CD4-positive, alpha-beta T cell treated with Interferon alpha-2 for 1 hour (primary cell): ENCODE measurements at places on chromosomes 16 and 17.

DNA sequence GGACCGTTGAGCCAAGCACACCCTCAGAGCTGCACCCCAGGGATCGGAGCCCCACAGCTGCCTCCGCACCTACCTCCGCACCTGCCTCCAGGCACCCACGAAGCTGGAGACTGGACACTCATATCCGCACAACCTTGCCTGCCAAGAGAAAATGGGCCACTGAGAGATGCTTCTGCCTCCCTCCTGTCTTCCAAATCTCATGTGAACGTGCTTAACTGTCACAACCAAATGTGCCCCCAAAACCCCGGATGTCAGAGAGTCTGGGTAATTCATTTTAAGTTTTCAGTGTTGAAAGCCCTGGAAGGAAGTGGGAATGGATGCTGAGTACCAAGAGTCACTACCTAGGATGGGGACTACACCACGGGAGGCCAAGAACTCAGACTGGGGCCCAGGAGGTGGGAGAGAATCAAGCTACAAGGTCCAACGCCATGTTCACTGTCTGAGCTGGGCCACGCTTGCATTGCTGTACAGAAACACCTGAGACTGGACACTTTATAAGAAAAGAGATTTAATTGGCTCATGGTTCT is 49.5 kb upstream of the MEAK7 start:
- peak; percentile 75 for DNase-seq

GRCh38 chr17:58786586-58787295 is 31.1 kb downstream of the PPM1E start:
- no peak for DNase-seq

DNA sequence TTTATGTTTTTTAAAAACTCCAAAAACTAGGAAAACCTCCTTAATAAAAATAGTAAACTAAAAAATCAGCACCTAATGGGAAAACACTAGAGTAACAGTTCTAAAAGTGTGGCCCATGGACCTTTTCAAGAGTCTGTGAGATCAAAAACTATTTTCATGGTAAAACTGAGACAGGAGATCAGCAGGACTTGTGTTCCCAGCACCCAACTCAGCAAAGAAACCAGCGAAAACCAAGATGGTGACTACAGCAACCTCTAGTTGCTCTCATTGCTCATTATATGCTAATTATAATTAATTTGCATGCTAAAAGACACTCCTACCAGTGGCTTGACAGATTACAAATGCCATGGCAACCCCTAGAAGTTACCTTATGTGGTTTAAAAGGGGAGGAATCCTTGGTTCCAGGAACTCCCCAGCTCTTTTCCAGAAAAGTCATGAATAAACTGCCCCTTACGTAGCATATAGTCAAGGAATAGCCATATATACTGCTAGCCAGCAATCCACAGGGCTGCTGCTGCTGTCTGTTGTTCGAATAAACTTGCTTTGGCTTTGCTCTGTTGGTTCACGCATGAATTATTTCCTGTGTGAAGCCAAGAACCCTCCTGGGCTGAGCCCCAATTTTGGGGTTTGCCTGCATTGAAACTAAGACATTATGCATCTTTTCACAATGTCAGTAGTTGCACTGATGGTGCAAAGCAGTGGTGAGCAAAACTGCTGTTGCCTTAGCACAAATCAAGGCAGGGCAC is 12.4 kb downstream of the CMTR2 start:
- DNase-seq, result no peak

DNA sequence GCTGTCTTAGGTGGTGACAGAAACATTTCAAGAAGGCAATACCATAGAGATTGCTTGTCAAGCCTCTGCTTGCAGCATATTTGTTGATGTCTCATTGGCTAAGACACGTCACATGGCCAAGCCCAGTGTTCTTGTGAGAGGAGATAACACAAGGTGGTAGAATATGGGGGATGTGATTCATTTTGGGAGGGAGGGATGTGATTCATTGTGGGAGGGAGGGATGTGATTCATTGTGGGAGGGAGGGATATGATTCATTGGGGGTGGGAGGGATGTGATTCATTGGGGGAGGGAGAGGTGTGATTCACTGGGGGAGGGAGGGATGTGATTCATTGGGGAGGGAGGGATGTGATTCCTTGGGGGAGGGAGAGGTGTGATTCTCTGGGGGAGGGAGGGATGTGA is 470.5 kb upstream of the SALL1 start:
- DNase-seq, result no peak

GRCh38 chr16:77761204-77761603 is 27.2 kb upstream of the VAT1L start:
- DNase-seq, result no peak

GRCh38 chr17:34712481-34713195 is 133.3 kb downstream of the TMEM132E start:
- no peak for DNase-seq

- DNase-seq, result peak; percentile 16
Measured at GRCh38 chr16:30609002-30609925, 925 bp downstream of the ZNF689 start.

- DNase-seq, result no peak
Measured at GRCh38 chr16:72015124-72015523, 6.6 kb downstream of the DHODH start.

DNA sequence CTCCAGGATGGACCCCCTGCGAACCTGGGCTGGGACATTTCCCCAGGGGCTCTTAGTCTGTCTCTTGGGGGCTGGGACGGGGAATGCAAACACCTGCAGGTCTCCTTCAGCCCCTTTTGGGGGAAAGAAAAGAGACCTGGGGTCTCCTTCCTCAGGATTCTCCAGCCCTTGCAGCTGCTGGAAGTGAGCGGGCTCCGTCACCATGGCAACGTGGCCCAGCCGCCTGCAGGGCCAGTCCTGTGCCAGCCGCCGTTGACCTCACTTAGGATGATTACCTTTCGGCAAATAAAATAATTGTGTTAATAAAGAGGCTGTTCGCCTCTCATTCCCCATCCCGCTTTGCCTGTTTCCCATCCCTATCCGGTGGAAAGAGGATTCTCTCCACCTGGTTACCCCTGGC is 25.7 kb downstream of the MRM1 start:
- DNase-seq, result no peak

- no peak for DNase-seq
Measured at GRCh38 chr17:76644995-76645394, 1.4 kb upstream of the ST6GALNAC1 start.

- DNase-seq, result no peak
Measured at GRCh38 chr16:74862743-74863244, 88.2 kb upstream of the FA2H start.

GRCh38 chr17:58305626-58306025 is 23.0 kb downstream of the TSPOAP1 start:
- no peak for DNase-seq

- no peak for DNase-seq
Measured at GRCh38 chr17:21285164-21286065, 904 bp downstream of the MAP2K3 start.

DNA sequence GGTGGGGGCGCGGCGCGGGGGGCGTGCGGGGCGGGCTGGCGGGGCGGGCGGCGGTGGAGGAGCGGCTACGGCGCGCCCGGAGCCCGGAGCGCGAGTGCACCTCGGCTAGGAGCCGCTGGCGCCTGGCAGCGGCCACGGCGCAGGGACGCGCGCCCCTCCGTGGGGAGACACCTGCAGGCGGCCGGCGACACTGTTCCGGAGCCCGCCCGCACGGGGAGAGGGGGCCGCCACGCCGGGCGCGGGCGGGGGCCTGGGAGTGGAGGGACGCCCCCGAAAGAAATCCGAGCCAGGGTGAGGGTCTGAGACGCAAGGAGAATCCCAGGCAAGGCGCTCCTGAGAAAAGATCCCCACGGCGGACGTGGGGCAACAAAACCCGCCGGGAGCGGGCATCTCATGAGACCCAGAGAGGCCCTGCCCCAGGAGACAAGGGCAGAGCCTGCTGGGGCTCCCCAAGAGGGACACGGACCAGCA is at the start of gene GSG1L:
GSG1L (minus strand) TSS at position 124 of the 471 bp plus-strand sequence. CDS start 290 bp downstream, outside the sequence.
- DNase-seq, result no peak

DNA sequence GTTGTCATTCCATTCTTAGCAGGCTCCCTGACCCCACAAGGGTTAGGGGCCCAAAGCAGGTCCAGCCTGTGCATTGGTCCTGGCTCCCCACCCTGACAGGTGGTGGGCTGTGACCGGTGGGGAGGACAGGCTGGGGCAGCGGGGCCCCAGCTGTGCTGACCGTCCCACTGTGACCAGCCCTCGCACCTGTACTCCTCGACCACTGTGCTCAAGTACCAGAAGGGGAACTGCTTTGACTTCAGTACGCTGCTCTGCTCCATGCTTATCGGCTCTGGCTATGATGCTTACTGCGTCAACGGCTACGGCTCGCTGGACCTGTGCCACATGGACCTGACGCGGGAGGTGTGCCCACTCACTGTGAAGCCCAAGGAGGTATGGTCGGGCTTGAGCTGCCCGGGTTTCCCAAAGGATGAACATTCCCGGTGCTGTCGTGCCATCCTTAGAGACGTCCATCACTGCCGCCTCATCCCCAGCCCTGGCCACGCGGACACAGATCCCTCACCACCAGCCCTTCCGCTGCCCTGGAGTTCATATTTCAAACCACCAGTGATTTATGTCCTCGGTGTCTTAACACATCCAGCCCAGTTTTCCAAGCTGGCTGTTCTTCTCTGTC is 7.3 kb downstream of the DRC7 start:
- DNase-seq, result no peak
